Omental fat pad (tissue), 4 donors: ENCODE measurements at places on chromosomes 13 and 19.

- DNase-seq = no peak
These were observed 3.6 kb downstream of the FCHO1 start for GRCh38 chr19:17754634-17755442.

DNA sequence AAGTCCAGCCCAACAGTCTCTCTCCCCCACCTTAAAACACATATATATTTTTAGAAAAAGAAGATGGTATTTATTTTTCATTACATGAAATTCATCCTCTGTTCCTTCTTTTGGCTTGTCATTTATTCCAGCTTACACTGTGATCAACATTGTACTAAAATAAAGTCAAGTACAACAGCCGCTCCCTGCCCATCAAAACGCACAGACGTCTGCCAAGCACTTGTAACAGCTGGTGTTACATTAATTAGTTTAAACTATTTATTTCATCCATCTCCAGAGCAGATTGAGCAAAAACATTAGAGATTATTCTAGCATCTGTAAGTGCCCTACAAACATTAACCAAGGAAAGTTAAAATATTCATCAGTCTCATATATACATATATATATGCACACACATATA, 350.5 kb downstream of the DACH1 start:
- no peak for DNase-seq

DNA sequence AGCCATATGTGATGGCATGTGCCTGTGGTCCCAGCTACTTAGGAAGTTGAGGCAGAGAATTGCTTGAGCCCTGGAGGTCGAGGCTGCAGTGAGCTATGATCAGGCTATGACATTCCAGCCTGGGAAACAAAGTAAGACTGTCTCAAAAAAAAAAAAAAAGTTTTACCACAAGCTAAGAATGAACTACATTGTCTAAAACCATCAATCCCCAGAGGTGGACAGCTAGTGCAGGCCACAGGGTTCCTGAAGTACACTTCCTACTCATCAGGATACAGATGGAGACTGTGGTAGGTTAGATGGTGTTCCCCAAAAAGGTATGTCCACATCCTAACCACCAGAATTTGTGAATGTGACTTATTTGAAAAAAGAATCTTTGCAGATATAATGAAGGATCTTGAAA, 63.5 kb upstream of the DOCK9 start:
- DNase-seq = no peak

GRCh38 chr13:59747529-59747928, 416.2 kb downstream of the DIAPH3 start:
- DNase-seq = no peak

DNA sequence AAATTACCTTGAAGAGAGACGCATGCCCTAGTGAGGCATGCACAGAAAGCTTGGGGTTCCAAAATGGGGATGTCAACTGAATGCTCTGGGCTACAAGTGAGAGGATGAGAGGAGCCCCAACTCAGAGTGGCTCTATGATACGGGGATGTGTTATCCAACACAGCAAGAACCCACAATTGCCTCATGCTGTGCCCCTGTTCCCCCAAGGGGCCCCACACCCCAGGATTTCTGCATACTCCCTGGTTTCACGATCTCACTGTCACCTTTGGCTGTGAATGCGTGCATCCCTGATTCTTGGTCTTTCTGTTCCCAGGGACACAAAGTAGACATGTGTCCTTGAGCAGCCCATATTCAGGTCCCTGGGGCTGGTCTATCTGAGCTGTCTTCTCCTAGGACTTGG, 29.3 kb downstream of the WDR88 start:
- DNase-seq = no peak

GRCh38 chr19:11587302-11587974, 9.8 kb upstream of the ZNF627 start:
- DNase-seq = peak; percentile 71

GRCh38 chr13:22017226-22017625, 346.4 kb downstream of the FGF9 start:
- no peak for DNase-seq

GRCh38 chr19:12788682-12789097, 2.6 kb upstream of the JUNB start:
- no peak for DNase-seq

GRCh38 chr13:79479882-79480281, 1.1 kb upstream of the NDFIP2 start:
- DNase-seq = no peak
